NCI-H2081 treated with DMSO at 0.1 percent for 48 hours (cell line): ENCODE measurements at places on chromosomes 1 and 21.

DNA sequence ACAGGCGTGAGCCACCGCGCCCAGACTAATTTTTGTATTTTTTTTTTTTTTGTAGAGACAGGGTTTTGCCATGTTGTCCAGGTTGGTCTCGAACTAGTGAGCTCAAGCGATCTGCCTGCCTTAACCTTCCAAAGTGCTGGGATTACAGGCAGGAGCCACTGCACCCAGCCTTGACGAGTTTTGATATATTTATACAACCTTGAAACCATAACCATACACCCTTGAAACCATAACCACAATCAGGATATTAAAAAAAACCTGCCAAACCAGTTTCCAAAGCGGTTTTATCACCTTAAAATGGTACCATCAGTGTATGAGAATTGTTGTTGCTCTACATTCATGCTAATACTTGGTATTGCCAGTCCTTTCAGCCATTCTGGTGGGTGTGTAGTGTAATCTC is 3.7 kb upstream of the PHACTR4 start:
- DNase-seq = no peak

- DNase-seq = no peak
Measured at GRCh38 chr1:241532162-241532531, at the start of gene KMO. TSS of gene KMO (plus strand) at chr1:241532378. CDS start at chr1:241532445, 67 bp downstream.

- no peak for DNase-seq
Measured at GRCh38 chr1:150575072-150575489, 4.3 kb downstream of the MCL1 start.

DNA sequence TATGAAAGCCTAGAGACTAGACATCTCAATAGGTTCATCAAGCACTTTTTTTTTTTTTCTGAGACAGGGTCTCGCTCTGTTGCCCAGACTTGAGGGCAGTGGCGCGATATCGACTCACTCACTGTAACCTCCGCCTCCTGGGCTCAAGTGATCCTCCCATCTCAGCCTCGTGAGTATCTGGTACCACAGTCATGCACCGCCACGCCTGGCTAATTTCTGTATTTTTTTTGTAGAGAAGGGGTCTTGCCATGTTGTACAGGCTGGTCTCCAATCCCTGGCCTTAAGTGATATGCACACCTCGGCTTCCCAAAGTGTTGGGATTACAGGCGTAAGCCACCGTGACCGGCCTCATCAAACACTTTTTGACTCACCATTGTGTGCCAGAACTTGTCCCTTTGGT is 613 bp upstream of the GPATCH4 start:
- DNase-seq = no peak

DNA sequence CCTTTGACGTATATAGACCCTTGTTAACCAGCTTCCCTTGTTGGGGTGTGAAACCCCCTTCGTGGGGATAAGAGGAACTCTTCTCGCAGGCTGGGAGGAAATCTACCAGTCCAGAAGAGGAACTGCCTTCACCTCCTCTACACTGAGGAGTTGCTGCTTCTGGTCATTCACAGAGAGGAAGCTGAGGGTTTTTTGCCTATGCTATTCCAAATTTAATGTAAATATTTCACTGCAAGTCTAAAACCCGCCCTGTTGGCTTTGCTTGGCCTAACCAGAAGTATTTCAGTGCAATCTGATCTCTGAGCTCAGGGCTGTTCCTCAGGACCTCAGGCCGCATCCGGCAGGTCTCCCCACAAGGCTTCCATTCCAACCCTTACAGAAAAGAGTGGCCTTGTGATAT is 150.1 kb downstream of the HIVEP3 start:
- DNase-seq = no peak

DNA sequence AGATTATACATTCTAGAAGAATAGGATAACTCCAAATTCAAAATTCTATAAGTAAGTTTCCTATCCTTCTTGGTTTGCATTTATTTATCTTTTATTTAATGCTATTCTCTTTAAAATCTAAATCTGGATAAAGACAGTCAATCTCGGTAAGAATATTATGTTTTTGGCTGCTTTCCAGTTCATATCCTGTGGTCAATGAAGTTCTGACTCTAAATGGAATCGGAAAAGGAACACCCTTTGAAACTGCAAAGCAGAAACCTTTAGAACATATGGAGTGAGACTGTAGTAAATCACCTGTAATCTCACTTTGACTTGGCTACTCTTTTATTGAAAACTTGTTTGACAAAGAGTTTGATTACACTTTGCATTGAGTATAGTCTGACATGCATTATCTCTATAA is 85.2 kb downstream of the KIFAP3 start:
- no peak for DNase-seq

GRCh38 chr1:75203415-75204277 is 69.5 kb downstream of the LHX8 start:
- DNase-seq = peak; percentile 40

GRCh38 chr21:46435786-46436227 is 22.9 kb upstream of the DIP2A start:
- no peak for DNase-seq

DNA sequence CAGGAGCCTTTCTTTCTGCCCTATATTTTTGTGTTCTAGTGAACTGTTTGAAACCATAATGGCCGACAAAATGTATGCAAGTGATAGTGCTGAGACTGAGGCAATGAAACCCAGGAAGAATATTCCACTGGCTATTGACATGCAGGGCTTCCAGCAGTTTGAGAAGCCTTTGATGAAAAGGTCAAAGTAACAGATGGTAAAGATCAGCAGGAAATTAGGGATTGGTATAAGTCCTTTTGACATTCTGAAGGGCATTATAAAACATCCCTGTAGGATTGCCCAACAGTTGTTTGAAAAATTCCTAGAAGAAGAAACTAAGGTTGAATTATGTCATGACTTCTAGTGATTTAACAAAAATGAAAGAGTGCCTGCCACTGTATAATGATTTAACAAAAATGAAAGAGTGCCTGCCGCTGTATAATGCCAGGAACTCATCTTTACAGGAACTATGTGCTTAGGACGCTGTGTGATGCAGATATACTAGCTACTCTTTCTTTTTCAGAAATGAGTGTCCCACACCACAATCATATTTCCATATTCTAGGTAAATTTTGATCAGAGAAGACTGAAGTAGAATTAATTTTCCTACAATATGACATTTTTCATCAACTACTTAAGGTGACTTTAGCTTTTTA is 283.9 kb upstream of the ST6GALNAC5 start:
- no peak for DNase-seq

- no peak for DNase-seq
Measured at GRCh38 chr1:26574719-26575251, 45.2 kb downstream of the RPS6KA1 start.

DNA sequence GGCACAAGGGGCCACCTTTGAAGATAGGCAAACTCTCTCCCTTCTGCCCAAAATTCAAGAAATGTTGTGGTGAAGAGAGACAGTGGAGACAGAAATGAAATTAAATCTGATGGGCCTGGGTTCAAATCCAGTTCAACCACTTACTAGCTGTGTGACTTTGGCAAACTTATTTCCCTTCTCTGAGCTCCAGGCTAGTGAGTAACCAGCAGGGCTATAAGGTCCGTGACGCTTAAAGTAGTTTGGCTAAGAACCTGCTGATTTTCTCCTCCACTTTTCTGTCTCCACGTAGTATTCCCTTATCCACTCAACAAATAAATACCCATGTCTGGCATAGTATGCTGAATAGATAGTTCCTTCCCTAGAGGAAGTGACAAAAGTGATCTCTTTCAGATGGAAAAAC is 1.9 kb downstream of the SLC2A1 start:
- DNase-seq = no peak

DNA sequence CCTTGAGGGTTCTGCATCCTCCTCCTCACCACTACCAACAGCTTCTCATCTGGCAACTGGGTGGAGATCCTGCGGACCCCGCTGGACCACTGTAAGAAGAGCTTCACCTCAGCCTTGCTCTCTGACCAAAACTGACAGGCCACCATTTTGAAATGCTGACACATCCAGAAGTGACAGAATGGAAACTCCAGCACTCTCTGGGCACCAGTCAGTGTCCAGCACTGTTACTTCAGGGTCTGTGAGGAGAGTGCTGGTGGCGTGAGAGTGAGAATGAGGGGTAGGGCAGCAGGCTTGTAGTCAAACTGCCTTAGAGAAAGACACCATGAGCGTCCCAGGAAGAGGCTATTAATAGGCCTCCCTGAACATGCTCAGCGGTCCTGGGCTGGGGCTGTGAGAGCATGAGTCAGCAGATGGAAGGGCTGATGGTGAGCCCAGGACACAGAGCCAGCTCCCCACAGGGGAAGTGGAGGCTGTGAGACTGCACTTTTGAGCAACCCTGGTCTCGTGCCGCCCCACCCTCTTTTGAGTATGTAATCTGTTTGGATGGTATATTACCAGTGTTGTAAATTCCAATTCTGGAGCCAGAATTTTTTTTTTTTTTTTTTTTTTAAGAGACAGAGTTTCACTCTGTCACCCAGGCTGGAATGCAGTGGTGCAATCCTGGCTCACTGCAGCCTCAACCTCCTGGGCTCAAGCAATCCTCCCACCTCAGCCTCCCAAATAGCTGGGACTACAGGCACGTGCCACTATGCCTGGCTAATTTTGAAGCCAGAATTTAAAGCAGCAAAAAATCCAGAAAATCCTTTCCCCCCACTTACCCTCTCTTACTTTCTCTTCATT is 34.4 kb upstream of the SLC30A1 start:
- no peak for DNase-seq

DNA sequence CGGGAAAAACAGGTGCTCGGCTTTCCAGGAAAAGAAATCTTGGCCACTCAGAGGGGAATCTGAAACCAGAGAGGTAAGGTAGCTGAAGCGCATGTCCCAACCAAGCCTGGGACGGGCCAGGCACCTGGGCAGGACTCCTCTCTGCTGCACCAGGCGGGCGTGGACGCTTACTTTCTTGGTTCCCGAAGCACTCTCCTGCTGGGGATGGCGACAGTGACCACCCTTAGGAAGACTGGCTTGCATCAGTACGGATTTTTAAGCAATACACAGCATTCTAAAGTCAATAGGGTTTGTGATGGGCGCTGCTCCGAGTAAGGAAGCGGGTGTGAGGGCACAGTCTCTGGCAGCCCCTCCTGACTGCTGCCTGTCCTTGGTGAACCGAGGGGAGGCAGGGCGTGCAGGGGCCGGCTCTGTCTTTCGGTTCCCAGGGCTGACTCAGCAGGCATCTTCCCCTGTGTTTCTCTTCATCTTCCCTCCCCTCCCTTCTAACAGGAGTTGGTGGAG is 74.9 kb upstream of the ANGPTL1 start:
- no peak for DNase-seq

DNA sequence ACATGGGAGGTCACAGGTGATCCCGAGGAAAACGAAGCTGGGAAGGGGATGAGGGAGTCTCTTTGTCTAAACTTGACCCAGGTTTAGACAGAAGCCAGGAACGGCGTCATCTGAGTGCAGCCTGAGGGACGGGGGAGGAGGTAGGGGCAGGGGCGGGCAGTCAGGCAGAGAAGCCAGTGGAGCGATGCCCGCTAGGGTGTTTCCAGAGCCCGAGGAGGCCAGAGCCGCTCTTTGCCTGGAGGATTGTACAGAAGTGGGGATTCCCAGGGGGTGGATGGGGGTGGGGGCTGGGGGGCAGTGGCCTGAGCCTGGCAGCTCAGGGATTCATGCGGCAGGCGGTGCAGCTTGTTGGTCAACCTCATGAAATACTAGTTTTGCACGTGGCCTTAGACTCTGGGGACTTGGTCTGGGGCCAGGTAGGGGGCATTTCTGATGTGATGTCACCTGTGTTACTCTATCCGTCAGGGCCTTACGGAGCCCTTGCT is 58.4 kb downstream of the VPS26C start:
- DNase-seq = no peak

DNA sequence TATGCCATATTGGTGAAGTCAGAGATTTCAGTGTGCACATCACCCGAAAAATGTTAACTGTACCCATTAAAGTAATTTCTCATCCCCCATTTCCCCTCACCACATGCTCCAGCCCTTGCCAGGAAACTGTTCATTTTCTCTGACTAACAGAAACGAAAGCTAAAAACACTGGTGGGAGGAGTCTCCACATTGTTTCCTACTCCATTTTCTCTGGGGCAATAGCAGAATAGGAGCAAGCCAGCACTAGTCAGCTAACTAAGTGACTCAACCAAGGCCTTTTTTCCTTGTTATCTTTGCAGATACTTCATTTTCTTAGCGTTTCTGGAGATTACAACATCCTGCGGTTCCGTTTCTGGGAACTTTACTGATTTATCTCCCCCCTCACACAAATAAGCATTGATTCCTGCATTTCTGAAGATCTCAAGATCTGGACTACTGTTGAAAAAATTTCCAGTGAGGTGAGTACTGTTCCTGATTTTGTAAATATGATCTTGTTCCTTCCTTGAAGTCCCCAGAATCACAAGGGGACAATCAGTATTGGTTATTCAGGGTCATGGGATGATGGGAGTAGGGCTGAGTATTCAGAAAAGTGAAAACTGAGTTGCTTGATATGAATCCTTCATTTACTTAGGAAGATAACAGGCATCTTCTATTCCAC is at the start of gene IFI16:
Gene IFI16, plus strand, starts transcription at position 204 of the 658 bp plus-strand sequence. CDS start 4,774 bp downstream, outside the sequence.
- DNase-seq = no peak

DNA sequence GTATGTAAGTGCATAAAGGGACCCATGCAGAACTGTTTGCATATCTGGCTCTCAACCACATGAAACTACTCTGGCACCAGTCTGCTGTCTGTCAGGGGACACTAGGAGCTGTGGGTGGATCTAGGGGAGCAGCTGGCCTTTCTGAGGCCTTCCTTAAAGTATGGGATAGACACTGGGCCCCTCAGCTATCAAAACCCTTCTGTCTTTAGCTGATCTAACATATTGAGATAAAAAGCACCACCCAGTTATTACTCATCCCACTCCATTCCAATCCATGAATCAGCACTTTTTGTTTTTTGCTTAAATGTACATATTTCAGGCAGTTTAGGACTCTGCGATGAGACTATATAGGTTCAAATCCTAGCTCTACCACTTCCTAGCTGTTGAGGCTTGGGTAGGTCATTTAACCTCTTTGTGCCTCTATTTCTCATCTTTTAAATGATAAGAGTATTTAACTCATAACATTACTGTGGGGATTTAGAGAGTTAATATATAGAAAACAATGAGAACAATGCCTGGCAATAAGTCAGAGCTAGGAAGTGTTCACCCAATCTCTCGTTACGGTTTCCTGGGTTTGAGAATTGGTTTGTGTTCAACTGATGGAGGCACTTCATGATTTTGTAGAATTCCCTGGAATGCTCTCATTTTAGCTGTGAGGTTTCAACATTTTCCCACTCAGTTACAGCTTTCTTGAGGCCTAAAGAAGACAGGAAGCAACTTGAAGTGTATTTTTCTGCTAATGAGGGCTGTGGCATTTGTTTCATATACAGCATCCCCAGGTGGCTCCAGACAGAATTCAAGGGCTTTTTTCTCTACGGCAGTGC is 68.9 kb downstream of the LRIG2 start:
- no peak for DNase-seq
